OCI-LY7 (cell line): ENCODE measurements at places on chromosomes 5 and 9. TPM values are rescaled to one million over a fixed set of nuclear protein-coding genes. Genes with fewer than 3 reads are reported as not detected.

- no peak for DNase-seq
These were observed 43.3 kb downstream of the SH3GL2 start for GRCh38 chr9:17622141-17622540.

DNA sequence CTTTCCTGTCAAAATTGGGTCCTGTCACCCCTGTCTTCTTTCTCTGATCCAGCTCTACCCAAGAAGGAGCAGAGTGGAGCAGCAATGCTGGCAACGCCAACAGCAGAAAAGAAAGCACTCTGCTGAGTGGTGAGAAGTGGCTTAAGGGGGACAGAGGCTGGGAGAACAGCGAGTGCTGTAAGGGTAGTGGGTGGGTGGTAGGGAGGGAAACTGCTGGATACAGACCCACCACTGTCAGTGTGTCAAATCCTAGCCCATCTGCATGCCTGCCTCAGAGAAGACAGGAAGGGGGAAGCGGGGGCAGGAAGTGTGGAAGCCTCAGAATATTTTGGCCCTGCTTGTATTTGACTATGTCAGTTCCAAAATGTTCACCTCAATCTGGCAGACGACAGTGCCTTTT is 170.4 kb upstream of the MAST4 start:
- DNase-seq = no peak

SLC27A6 gene
- total RNA-seq = not detected in 2 replicates

- no peak for DNase-seq
These were observed 65.2 kb upstream of the SLC25A51 start for GRCh38 chr9:37969130-37969529.

DNA sequence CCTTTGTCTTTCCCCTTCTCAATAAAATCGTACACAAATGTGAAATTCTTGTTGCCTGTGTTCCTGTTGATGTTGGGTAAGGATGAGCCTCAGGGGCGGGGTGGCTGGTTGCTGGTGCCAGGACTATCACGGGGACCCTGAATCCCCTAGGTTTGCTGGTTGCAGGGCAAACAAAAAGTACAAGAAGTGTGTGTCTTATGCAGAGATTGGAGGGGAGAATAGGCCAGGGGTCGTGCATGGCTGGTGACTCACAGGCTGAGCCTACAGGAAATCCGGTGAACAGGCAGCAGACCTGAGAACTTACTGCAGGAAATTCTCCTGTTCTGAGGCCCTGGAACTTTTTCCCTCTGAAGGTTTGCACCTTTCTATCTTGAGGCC is 5.5 kb downstream of the ANXA2R start:
- peak; percentile 40 for DNase-seq

GRCh38 chr5:52786949-52787599 is 642 bp upstream of the ITGA1 start:
- peak; percentile 23 for DNase-seq

ITK gene
- total RNA-seq = not detected in 2 replicates

SLC45A2 gene
- total RNA-seq = not detected in 2 replicates
